ENCODE measurements at places on chromosomes 2 and 18.

DNA sequence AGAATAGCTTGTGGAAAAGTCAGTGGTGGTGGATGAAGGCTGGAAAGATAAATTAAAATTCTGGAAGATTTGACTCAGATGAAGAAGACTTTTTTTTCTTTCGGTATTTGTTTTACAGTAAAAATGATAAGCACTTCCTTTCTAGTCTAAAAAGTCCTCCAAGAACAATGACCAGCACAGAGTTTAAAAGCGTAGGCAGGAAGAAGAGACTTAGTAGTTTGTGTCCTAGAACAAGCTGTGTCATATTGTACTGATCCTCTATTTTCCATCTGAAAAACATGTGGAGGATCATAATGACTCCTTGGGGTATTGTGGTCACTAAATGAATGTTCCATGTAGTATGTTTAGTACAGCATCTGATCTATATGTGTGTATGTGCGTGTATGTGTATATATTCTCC lies 132.4 kb upstream of the FSHR start:
- H3K27ac ChIP-seq, result no peak overlapping the region
- no peak overlapping the region for H3K4me3 ChIP-seq
- no peaks in the 10 kb centered on the region for H3K4me1 ChIP-seq
- H3K36me3 ChIP-seq, result no peaks in the 10 kb centered on the region
- no peak for DNase-seq
- no peaks in the 10 kb centered on the region for H3K27me3 ChIP-seq

DNA sequence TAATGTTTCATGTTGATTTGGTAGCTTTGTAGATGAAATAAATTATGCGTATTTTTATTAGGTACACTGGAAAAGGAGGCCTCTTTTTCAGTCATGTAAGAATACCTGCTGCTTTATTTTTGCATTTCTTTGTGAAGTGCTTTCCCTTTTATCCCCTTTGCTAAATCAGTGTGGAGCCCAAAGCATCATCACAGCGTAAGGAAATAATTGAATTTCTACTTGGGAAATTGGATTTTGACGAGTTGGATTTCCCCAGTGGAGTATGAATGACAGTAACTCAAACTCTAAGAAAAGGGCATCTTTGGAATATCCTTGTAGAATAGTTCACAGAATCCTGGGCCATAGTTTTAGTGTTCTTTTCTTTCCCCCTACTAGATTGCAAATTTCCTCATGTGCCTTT lies 97.2 kb downstream of the KCNJ3 start:
- H3K4me3 ChIP-seq, result no peak overlapping the region
- H3K36me3 ChIP-seq, result no peaks in the 10 kb centered on the region
- DNase-seq, result no peak
- H3K27ac ChIP-seq, result no peak overlapping the region
- H3K4me1 ChIP-seq, result no peaks in the 10 kb centered on the region

GRCh38 chr2:141455877-141456276 lies 674.9 kb downstream of the LRP1B start:
- H3K36me3 ChIP-seq, result no peaks in the 10 kb centered on the region
- no peak for DNase-seq
- H3K27ac ChIP-seq, result no peak overlapping the region
- no peaks in the 10 kb centered on the region for H3K27me3 ChIP-seq

GRCh38 chr18:58230438-58231179 lies 186.6 kb downstream of the NEDD4L start:
- no peaks in the 10 kb centered on the region for H3K36me3 ChIP-seq
- peak overlapping the region; percentile 93 for H3K27ac ChIP-seq
- no peak overlapping the region for H3K4me3 ChIP-seq
- peaks cover 39% of the 10 kb centered on the region for H3K4me1 ChIP-seq
- no peaks in the 10 kb centered on the region for H3K27me3 ChIP-seq

Data from hepatocyte (in vitro differentiated cells).